ENCODE measurements at places on chromosomes 1 and 21.

DNA sequence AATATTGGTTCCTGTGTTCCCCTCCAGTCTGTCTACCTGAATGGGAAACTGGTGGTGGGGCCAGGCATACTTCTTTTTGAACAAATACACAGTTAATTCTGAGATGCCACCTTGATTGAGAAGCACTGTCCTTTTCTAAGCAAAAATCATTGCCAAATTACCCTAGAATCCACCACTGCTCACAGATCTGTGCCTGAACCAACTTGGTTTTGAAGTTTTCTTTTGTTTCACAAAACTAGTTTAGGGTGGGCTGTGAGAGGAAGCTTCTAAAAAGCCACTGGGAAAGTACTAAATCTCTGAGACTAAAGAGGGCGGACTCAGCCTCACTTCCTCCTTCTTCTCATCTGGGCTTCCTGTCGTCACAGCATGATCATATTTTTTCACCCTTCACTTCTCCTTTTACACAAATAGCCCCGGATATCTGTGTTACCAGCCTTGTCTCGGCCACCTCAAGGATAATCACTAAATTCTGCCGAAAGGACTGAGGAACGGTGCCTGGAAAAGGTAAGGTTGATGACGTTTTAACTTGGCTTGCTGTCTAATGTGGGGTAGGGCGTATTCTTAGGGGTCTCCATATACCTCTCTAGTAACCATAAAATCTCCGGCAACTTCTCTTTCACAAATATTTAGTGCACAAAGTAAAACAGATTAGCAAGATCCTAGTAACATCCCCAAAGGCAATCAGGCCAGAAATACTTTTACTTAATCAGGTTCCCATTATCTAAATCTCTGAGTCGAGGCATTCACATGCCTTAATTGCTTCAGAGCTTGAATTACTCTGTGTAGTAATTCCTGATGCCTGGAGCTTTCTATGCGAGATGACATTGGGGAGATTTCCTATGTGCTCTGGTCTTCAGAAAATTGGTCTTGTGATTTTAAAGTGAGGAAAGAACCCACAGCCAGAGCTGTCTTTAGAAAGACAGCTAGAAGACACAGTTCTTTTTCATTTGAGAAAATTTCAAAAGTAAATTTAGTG is at the start of gene CD53:
CD53 (plus strand) TSS at position 404 of the 976 bp plus-strand sequence. CDS start 18,261 bp downstream, outside the sequence.
- DNase-seq = no peak

DNA sequence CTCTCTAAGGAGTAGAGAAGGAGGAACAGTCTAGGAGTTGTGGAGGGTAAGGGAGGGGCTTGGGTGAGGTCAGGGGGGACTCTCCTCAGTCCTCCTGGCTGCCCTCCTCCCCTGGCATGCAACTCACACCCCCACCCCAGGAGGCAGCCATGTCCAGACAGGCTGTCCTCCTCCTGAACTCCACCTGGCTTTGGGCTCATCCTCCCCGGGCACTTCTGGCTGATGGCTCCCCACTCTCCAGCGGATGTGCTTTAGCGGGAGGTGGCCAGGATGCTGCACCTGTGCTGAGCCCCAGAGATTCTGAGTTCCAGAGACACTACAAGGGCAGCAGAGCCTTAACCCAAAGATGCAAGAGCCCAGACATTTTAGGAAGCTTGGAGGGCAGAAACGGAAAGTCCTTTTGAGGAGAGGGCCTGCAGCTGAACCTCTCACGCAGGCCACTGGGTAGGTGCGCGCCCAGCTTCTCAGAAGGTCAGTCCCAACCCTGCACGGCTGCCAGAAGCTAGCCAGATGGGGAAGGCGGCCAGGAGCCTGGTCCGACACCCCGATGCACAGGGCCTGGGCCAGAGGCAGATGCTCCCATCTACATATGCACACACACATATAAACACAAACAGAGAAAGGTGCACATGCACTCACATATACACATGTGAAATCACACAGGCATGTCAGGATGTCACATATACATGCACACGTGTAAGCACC is 83.4 kb downstream of the PDE9A start:
- DNase-seq = no peak

DNA sequence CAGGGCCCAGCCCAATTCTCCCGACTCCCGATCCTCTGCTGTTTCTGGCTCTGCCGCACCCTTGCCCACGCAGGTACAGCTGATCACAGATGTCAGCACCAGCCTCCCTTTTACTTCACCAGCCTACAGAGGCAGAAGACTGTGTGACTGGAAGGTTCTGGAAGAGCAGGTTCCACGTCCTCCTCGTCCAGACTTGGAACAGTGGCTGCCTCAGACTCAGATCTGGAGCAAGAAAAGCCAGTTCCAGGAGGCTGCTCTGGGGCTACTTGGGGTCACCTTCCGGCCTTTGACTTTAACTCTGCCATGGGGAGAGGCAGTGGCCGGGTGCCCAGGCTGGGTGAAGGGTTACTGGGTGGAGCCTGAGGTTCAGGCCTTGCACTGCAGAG is 16.1 kb upstream of the KLHDC7A start:
- DNase-seq = no peak

DNA sequence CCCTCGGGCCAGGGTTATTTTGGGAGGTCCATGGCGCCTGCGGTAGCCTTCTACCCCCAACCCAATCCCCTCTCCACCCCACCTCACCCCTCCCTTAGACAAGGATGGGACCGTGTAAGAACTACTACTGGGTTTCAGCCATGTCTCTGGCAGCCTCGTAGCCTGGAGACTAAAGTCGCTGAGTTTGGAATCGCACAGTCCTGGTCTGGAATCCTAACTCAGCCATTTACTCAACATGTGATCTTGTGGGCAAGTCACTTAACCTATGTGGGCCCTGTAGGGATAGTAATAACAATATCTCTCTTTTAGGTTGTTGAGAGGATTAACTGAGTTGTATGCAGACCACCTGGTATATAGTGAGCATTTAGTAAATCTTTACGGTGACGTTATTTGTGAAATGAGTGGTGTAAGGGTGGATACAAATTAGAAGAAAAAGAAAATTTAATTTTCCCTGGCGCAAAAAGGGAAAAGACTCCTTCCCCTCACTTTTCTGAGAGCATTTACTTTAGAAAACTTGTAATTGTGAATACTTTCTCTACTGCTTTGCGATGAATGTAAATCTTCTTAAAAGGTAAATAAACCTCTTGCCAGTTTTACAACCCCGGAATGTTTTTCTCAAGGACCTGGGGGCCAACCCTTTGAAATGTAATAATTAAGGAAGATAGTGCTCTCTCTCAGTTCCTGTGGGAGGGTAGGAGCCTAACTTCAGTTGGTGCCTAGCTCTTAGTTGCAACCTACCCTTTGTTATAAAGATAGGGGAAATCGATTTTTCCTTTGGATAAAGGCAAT is 615 bp upstream of the MRPS15 start:
- DNase-seq = no peak

DNA sequence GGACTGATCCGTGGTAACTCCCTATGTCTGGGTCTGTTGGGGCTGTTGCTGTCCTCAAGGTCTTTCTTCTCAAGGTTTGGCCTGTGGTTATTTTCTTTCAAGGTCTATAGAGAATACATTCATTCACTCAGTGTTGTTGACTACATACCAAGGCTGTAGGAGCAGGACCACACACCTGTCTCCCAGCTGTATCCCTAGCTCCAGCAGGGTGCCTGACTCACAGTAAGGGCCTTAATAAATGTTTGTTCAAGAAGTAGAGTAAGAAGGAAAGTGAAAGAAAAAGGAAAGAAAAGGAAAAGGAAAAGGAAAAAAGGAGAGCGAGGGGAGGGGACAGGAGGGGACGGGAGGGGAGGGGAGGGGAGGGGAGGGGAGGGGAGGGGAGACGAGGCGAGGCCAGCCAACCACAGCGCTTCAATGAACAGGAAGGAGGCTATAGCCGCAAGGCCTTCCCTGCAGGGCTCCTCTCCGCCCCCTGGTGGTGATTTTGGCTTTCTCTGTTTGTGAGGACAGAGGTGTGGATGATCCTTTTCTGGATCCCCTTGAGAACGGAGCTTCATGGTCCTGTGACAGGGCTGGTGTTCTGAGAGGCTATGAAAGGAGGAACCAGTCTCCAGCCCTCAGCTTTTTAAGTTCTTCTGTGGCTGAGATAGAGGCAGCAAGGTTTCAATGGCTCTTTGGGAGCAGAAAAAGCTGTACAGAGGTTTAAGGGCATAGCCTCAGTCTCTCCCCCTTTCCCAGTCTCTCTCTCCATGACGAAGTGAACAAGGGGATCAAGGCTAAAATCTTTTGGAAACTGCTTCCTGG is 30.6 kb upstream of the LCE5A start:
- DNase-seq = peak; percentile 61

- no peak for DNase-seq
Measured at GRCh38 chr1:156884560-156885184, 8.8 kb upstream of the PEAR1 start.
